Activated T-cell treated with anti-CD3 and anti-CD28 coated beads, Interleukin-2, amount 50 U/mL, for 24 hours (primary cell): ENCODE measurements at places on chromosomes 13 and 19.
A peak's percentile ranks its signal among the peaks of the same experiment; 100 is the strongest.

- peak; percentile 13 for DNase-seq
Measured at GRCh38 chr13:20387006-20387405, 138.7 kb downstream of the CRYL1 start.

DNA sequence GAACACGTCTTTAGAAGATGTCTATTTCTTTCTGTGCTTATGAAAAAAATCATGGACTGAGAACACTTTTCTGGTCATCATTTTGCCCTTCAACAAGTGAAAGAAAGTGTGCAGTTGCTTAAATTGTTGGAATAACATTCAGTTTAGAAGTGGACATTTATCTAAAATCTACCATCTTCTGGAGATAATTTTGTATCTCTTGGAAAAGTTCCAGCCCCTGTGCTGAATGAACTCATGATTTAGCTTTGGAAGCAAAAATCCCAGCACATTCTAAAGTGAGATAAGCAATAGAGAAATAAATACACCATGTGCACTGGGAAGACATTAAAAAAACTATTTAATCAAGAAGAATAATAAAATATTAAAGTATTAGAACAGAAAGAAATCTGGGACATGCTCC, 1420.8 kb upstream of the SLC10A2 start:
- no peak for DNase-seq

DNA sequence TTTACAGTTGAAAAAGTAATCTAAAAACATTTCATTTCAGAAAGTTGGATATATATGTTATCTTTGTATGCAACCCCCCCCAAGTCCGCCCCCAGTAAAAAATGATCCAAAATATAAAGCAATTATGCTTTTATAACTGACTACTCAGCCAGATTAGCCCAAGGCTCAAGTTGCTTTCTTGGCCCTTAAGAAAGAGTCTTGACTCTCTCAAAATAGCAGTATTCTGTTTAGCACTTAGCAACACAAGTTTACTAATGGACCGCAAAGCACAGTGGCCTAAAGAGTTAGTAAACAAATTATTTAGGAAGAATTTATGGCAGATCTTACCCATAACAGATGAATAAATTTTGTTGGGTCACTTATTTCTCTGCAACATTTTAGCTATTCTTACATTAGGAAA, 86.9 kb downstream of the ELF1 start:
- no peak for DNase-seq

GRCh38 chr13:49844181-49844580, 51.7 kb upstream of the KPNA3 start:
- no peak for DNase-seq

DNA sequence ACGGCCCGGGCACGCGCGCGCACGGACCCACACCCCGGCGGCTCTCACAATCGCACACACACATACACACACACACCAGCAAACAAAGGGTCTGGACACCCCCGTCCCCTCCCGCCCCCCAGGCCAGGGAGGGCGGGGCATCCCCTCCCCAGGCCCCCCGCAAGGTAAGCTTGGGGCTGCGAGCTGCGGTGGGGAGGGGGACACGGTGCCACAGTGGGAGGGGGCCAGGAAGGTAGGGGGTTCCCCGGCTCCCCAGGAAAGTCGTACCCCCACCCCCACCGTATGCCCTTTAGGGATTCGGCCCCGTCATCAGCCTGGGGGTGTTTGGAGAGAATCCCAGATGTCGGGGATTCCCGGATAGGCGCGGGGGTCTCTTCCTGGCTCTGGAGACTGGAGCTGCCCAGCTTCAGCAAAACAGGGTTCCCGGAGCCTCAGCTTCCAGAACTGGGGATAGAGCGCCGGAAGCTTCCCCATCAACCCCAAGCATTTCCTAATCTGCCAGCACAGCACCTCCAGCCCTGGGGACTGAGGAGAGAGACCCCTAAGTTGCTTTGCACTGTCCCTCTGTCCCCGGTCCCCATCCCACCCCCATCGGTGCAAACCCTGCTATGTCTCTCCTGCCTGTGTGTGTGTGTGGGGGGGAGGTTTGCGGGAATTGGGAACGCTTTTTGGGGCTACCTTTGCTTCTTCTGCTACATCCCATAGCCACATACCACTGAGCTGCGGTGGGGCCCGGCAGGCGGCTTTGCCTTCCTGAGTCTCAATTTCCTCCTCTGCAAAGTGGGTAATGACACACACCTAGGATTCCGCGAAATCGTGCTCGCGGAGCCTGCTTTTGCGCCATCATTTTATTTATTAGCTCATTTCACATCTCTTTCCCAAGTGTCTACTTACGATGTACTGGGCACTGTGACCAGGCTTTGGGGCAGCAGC, 1.8 kb upstream of the CDC37 start:
- peak; percentile 73 for DNase-seq

DNA sequence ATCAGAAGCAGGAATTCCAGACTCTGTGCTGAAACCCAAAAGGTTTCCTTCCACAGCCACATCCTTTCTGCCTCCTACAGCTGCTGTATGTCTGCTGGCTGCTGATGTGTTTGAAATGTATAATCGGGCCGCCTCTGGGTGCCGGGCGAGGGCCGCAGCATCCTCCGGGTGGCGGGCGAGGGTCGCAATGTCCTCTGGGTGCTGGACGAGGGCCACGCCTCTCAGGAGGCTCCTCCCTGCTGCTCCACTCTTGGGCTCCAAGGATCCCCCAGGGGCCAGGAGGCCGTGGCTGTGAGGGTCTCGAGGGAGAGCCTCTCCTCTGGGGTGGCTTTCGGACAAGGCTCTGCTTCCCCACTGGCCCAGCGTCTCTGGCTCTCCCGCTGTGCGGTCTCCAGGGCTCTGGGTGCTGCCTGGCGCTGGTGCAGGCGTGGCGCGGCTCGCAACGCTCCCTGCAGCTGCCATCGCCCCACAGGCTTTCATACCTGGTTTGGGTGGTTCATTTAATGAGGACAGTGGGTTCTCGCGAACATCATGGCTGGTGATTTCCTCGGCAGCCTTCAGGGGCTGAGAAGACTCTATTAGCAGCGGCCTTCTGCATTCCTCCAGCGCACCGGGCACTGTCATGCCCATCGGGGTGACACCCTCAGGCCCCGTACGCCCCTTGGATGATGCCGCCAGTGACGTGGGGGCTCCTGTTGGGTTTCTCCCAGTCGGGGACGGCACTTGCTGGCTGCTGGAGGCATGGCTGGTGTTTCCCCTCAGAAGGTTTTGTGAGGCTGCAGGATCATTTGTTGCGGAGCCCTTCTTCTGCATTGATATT, 41.8 kb upstream of the GRTP1 start:
- DNase-seq: no peak

DNA sequence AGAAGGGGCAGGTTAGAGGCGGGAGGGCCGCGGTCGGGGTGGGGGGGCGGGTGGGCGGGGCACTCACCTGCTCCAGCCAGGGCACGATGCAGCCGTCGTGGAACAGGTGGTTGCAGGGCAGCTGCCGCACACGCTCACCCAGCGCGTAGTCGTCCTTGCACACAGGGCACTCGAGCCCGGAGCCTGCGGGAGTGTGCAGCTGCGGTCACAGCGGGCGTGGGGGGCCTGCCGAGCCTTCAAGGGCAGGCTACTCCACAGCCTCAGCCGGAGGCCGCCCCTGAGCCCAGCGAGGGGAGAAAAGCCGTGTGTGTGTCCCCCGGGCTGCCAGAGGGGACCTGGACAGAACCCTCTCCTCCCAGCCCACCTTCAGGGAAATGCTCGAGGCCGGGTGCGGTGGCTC, 8.6 kb downstream of the FGF22 start:
- no peak for DNase-seq

GRCh38 chr13:26977541-26977940, 194.1 kb downstream of the USP12 start:
- no peak for DNase-seq

- DNase-seq: no peak
Measured at GRCh38 chr13:79662882-79663281, 181.9 kb downstream of the NDFIP2 start.
